NCI-H446 (cell line): ENCODE measurements at places on chromosomes 11 and 22.

GRCh38 chr11:27028561-27028965 lies 12.1 kb upstream of the BBOX1 start:
- DNase-seq, result peak; percentile 50

DNA sequence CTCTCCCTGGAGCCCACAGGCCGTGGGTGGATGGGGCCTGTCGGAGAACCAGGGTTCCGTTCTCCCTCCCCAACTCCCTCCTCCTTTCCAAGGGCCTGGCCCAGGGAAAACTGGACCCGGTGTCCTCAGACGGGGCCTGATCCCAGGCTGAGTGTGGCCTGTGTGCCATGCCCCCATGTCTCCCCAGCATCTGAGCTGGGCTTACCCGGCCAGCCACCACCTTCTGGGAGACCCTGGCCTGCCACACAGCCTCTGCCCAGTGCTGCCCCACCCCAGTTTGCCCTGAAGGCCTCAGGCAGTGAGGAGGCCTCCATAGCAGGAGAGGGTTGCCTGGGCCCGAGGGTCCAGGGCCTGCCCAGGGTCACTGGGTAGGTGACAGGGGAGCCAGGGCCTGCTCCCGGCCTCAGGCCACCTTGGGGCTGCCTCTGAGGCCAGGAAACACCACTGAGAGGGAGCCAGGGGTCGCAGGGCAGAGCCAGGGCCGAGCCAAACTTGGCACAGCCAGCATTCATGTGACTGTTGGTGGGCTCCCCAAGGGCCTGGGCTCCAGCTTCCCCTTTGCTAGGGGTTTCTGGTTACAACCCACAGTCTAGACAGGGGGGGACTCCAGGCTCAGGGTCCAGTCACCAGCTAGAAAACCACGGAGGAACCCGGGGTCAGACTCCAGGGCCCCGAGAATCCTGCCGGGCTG lies 590 bp upstream of the IFITM10 start:
- DNase-seq, result no peak

GRCh38 chr22:30245985-30246813 lies at the start of gene LIF:
Gene LIF, minus strand, starts transcription at chr22:30246759. Its CDS starts 64 bp downstream, at chr22:30246695.
- peak; percentile 31 for DNase-seq

DNA sequence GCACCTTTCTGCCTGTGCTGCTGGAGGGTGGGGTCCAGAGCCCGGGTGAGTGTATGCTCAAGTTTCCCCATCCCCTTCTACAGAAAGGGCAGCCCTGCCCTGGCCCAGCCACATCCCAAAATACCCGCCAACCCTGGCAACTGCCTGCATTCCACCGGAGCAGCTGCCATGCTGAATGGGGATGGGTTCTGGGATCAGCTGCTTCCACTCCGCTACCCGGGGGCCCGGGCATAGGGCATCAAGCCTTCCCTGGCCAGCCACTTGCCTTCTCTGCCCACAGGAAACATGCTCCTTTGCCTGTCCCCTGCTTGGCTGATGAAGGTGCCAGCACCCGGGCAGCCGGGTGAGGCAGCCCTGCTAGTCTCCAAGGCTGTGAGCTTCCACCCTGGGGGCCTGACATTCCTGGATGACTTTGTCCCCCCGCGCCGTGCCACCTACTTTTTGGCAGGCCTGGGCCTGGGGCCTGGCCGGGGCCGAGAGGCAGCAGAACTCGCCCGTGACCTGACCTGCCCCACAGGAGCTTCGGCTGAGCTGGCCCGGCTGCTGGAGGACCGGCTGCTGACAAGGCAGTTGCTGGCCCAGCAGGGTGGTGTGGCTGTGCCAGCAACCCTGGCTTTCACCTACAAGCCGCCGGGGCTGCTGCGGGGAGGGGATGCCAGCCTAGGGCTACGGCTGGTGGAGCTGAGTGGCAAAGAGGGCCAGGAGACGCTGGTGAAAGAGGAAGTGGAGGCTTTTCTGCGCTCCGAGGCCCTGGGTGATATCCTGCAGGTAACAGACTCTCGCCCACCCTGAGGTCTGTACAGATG lies 3.2 kb downstream of the CARNS1 start:
- DNase-seq, result no peak

GRCh38 chr22:29587938-29588699 lies 7.2 kb upstream of the NIPSNAP1 start:
- DNase-seq, result no peak

GRCh38 chr22:37202001-37202555 lies 10.2 kb downstream of the SSTR3 start:
- no peak for DNase-seq

DNA sequence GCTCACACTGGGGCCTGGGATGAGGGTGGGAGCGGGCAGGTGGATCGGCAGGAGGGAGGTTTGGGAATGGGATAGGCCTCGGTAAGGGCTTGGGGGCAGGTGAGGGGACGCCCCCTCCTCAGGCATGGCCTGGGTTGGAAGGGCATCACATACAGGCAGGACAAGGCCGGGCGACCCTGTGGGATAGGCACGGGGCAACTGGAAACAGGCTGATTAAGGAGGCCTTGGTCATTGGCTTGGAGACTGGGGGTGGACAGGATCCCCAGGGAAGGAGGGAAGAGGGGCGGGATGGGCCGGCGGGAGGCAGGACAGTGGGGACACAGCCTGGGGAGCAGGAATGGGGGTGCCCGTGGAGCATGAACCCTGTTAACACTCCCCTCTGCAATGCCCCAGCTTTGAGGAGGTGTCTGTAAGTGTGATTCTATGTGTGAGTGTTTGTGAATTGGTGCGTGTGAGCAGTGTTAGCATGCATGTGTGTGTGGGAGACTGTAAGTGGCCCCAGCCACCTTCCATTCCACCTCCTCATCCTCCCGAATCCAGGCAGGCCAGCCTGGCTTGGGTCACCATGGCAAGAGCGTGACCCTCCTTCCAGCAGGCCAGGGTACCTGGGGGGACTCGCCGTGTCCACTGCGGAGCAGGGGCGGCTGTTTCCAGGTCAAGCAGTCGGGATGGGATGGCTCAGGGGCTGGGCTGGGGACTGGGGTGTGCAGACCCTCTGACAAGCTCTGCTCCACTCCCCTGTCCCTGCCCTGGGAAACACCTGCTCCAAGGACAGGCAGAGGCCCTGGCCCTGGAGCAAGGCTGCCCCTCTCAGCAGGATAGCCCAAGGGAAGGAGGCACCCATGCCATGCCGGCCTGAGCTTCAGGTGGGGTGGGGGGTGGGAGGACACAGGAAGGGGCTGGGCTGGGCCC lies 3.4 kb upstream of the PIM3 start:
- no peak for DNase-seq

DNA sequence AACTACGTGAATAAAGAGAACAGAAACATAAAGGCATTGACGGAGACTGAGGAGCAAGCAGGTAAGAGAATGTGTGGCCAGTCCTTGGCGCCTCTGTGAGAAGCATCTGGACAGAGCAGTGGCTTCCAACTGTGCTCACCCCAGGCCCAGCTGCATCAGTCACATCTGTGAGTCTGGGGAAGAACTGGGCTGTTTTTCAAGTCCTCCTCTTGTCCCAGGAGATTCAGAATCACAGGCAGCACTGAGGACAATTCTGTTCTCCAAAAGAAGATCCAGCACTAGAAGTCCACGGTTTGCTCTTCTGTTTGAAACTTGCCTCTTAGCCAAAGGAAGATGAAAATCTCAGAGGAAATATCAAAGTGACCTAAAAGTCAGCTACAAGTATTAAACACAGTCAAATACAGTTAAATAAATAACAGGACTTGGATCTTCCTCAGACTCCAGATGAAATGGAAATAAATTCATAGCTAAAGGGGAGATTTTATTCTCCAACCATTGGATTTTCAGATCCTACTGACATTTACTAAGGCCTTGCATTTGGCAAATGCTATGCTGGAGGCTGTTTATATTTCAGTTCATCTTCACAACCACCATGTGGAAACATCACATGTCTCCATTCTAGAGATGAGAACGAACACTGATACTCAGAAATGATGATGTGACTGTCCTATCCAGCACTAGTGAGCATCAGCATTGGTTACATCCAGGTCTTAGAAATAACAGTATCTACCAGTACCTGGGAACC lies 14.1 kb downstream of the FAM181B start:
- DNase-seq, result peak; percentile 62

DNA sequence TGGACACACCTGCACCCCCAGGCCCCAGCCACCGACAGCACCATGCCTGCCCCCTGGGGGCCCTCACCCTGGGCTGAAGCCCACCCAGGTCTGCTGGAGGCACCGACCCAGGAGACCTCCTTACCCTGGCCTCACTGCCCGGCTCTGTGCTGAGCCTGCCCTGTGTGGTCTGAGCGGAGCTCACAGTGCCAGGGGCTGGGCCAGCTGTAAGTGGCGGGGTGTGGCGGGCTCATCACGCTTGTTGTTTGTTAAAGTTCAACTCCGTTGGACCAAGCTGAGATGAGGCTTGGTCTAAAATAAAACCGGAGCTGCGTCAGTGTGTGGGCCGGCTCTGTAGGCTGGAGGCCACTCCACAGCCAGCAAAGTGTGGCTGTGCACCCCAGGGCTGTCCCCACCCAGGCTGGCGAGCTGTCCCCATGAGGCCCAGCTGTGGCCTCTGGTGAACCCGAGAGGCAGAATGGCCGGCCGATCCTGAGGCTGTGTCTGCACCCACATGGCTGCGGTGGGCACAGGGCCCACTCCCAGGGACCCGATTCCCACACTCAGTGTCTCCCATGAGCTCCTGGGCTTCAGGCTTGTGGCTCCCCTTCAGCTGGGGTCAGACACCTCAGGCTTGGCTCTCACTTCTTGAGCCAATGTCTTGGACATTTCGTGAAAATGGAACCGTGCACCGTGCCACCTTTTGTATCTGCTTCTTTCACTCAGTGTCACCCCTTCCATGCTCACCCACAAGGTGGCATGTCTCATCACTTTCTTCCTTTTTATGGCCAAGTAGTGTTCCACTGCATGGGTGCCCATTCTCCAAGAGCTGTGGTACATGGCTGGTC lies 137.9 kb downstream of the CTTN start:
- no peak for DNase-seq
